ENCODE measurements at places on chromosomes 4 and X.

DNA sequence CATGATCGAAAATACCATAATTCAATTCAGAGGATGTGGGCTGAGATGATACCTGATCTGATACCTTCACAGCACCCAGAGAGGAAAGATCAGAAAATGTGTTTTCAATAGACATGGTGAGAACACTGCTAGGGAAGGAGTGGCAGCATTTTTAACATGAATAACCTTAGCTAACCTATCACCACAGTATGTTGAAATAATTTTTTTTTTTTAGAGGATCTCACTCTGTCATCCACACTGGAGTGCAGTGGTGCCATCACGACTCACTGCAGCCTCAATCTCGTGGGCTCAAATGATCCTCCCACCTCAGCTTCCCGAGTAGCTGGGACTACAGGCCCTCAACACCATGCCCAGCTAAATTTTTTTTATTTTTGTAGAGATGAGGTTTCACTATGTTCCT is 90.5 kb upstream of the RAPGEF2 start:
- no peak overlapping the region for H3K4me3 ChIP-seq
- no peak overlapping the region for H3K27ac ChIP-seq
- no peak for DNase-seq
- no peaks in the 10 kb centered on the region for H3K27me3 ChIP-seq

GRCh38 chrX:14573161-14573560 is 43.8 kb downstream of the GLRA2 start:
- DNase-seq, result no peak
- H3K27me3 ChIP-seq, result no peaks in the 10 kb centered on the region
- H3K27ac ChIP-seq, result no peak overlapping the region

DNA sequence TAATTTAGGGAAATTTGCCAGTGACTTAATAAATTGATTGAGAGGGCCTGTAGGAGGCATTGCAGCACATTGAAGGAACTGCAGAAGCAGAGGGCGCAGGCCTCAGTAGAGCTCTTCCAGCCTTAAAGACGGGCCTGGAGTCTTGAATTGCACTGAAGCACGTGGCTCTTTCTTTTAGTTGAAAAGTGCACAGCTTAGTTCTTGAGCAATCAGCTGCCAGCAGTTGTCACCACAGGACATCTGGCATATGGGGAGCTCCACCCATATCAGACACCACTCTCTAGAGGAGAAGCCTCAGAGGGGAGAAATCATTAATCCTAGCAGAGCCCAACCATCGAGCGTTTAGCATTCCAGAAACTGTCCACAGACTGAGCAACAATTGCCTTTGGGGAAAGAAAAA is 16.0 kb upstream of the FGF16 start:
- no peak for DNase-seq
- H3K4me1 ChIP-seq, result no peaks in the 10 kb centered on the region
- H3K4me3 ChIP-seq, result no peak overlapping the region
- H3K27ac ChIP-seq, result no peak overlapping the region

DNA sequence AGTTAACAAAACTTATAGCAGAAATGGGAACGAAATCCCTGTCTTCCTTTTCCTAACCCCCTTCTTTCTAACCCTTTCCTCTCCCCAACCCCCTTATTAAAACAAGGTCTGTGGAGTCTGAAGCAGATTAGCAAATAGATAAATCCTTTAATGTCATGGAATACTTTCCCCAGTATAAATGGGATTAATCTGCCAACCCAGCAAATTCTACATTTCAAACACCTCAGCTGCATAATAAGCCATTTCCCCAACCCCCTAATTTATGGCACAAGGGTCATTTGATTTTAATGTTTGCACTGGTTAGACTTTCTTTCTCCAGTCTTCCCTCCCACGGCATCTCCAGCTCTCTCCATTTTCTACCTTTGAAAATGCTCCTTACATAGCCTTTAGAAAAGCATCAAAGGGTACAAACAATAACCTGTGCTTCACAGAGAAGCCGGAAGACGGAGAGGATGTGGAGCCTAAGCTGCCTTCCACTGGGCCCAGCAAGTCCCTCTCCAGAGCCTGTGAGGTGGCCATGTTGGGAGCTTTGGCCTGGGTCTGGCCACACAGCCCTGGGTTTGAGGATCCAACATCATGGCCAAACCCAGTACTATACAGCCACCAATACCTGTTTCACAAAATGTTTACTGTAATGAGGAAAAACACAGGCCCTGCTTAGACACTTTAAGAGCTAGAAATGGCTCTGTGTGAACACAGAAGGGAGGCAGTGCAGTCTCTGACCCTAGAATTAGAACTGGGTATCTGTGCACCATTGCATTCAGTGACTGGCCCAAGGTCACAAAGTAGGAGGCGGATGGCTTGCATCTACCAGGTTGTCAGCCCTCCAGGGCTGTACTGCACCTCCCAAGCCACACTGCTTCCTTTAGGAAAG is 56.9 kb upstream of the SPRY1 start:
- no peak overlapping the region for H3K27ac ChIP-seq
- no peaks in the 10 kb centered on the region for H3K36me3 ChIP-seq
- H3K4me1 ChIP-seq, result no peaks in the 10 kb centered on the region
- DNase-seq, result no peak

- no peaks in the 10 kb centered on the region for H3K27me3 ChIP-seq
- no peak overlapping the region for H3K4me3 ChIP-seq
- no peak for DNase-seq
- no peak overlapping the region for H3K27ac ChIP-seq
- no peaks in the 10 kb centered on the region for H3K36me3 ChIP-seq
Observed at GRCh38 chrX:14362721-14363120, 166.6 kb upstream of the GLRA2 start.

GRCh38 chrX:45712067-45712466 is 511.4 kb upstream of the DIPK2B start:
- H3K36me3 ChIP-seq, result no peaks in the 10 kb centered on the region
- no peak overlapping the region for H3K27ac ChIP-seq
- no peaks in the 10 kb centered on the region for H3K4me1 ChIP-seq
- no peak for DNase-seq

DNA sequence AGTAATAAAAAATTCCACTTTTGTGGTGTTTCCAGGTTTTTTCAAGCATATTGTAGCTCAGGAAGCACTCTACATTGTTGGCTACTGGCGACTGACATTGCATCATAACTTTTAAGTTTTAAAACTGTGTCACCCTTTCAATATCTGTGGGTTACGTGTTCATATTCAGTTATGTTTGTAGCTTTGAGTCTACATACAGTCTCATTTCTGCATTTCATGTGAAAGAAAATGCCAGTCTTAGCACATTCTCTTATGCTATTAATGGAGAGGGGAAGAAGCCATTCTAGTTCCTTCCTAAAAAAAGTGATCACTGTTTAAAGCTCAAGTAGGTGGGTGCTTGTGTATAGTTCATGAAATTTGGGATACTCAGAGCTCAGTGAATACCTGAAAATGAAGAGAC is 38.1 kb downstream of the DIAPH2 start:
- no peaks in the 10 kb centered on the region for H3K4me1 ChIP-seq
- H3K36me3 ChIP-seq, result no peaks in the 10 kb centered on the region
- no peak for DNase-seq
- no peaks in the 10 kb centered on the region for H3K27me3 ChIP-seq

GRCh38 chrX:150547375-150548115 is 20.9 kb upstream of the MTM1 start:
- no peaks in the 10 kb centered on the region for H3K27me3 ChIP-seq
- H3K4me3 ChIP-seq, result peak overlapping the region; percentile 48
- peak; percentile 58 for DNase-seq
- H3K27ac ChIP-seq, result peak overlapping the region; percentile 65

GRCh38 chrX:100895365-100896075 is 21.4 kb upstream of the NOX1 start:
- no peaks in the 10 kb centered on the region for H3K27me3 ChIP-seq
- H3K4me3 ChIP-seq, result no peak overlapping the region
- no peaks in the 10 kb centered on the region for H3K4me1 ChIP-seq
- no peak overlapping the region for H3K27ac ChIP-seq

- no peak overlapping the region for H3K27ac ChIP-seq
- no peaks in the 10 kb centered on the region for H3K4me1 ChIP-seq
- no peak for DNase-seq
- H3K36me3 ChIP-seq, result no peaks in the 10 kb centered on the region
- H3K27me3 ChIP-seq, result no peaks in the 10 kb centered on the region
Observed at GRCh38 chrX:41863343-41864203, 59.8 kb downstream of the CASK start.

- no peaks in the 10 kb centered on the region for H3K4me1 ChIP-seq
- no peaks in the 10 kb centered on the region for H3K27me3 ChIP-seq
- DNase-seq, result peak; percentile 65
- H3K36me3 ChIP-seq, result no peaks in the 10 kb centered on the region
Observed at GRCh38 chrX:109886122-109886761, 116.7 kb upstream of the TMEM164 start.

DNA sequence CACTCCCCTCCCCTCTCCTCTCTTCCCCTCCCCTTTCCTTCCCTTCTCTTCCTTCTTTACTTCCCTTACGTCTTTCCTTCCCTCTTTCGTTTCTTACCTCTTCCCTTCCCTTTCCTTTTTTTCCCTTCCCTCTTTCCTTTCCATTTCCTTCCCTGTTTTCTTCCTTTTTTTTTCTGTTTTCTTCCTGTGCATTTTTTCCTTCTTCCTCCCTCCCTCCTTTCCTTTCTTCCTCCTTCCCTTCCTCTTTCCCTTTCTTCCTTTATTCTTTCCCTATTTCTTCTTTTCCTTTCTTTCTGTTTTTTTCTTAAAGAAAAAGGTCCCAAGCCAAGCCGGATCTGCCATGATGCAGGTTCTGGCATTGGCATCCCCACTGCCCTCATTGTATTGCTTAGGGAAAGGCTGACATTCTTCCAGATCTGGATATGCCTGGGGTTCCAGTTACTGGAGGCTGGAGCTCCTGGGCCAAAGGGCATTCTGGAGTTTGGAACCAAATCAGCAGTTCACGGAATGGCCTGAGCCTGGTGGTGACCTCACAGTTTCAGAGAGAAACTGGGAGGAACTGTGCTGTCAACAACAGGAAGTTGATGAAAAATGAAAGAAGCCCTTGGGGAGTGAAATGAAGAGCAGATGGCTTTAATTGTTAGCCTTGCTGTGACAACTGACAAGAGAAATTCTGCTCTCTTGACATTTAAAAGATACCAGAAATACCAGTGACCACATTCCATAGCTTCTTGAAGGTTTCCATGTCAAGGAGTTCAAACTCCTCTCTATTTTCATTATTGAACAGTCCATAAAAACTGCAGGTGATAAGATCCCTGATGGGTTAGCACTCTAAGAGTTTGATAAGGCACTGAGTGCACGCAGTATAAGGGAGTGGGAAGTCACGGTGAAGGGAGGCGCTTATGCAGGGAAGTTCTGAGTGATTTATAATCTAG is 622.1 kb downstream of the SPRY1 start:
- H3K27me3 ChIP-seq, result no peaks in the 10 kb centered on the region
- H3K4me3 ChIP-seq, result no peak overlapping the region
- H3K36me3 ChIP-seq, result no peaks in the 10 kb centered on the region
- peak; percentile 56 for DNase-seq
- H3K27ac ChIP-seq, result peak overlapping the region; percentile 10

DNA sequence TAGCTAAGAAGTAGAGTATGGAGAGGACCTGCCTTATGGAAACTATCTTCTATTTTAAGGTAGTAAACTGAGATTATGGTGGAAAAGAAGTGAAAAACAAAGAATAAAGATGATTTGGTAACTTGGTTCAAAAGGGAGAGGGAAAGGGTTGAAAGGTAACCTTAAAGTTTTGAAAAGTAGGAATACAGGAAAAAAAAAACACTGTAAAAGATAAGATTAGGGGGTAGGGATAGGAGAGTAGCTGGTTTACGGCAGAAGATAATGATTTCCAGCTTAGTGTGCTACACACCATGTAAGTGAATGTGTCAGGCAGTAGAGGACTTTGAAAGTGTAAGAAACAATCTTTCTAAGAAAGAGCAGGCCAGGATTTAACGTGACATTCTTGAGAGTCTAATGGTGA is 35.3 kb downstream of the FAM13A start:
- no peaks in the 10 kb centered on the region for H3K36me3 ChIP-seq
- H3K4me3 ChIP-seq, result no peak overlapping the region
- DNase-seq, result no peak
- no peaks in the 10 kb centered on the region for H3K27me3 ChIP-seq
- no peaks in the 10 kb centered on the region for H3K4me1 ChIP-seq

DNA sequence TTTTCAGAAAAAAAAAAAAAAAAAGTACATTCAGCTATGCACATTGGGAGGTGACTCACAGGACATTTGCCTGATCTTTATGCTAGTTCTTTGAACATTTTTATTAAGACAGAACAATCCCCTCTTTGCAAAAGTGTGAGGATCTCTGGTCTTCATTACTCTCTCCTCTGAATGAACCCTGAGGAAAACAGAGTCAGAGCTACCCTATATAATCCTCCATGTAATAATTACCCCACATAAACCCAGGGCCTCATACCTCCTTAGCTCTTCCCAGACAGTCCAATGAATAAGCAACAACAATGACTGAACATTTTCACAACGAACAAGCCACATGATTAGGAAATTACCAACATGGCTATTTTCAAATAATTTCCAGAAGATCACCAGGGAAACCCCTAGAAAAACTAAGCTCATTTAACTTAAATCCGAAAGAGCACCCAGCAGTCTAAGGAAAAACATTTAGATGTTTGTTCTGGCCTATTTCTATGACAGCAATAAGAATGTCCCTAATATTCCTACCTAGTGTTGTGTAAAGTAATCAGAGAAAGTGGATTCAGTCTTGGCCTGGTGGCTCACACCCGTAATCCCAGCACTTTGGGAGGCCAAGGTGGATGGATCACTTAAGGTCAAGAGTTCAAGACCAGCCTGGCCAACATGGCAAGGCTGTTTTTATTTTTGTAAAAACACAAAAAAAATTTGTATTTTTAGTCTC is 37.8 kb downstream of the TBC1D9 start:
- peak overlapping the region; percentile 14 for H3K27ac ChIP-seq
- no peaks in the 10 kb centered on the region for H3K36me3 ChIP-seq
- no peaks in the 10 kb centered on the region for H3K27me3 ChIP-seq
- DNase-seq, result no peak
- no peak overlapping the region for H3K4me3 ChIP-seq

DNA sequence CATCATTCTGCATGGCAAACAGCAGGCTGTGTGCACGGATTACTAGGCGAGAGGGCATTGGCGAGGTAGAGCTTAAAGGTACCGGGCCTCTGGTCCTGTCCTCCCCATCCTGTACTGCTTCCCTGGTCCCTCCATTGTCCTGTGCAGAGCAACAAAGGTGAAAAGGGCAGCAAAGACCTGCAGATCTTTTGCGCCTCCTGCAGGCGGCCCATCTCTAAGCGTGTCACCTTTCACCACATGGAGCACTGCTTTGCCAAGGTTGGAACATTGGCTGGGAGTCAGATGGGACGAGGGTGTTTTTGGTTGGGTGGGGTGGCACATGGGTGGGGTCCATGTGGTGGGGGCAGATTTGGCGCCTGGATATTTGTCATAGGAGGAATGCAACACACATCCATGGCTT is 64.7 kb upstream of the UXT start:
- no peaks in the 10 kb centered on the region for H3K27me3 ChIP-seq
- no peaks in the 10 kb centered on the region for H3K36me3 ChIP-seq
- H3K4me1 ChIP-seq, result no peaks in the 10 kb centered on the region
- no peak overlapping the region for H3K27ac ChIP-seq
- H3K4me3 ChIP-seq, result no peak overlapping the region
